Vein endothelial cell (primary cell): ENCODE measurements at places on chromosomes 1 and 21. TPM values are rescaled to one million over a fixed set of nuclear protein-coding genes. Genes with fewer than 3 reads are reported as not detected.

TNFAIP8L2 gene
- not detected in 2 replicates for total RNA-seq

ARTN gene
- not detected in 2 replicates for total RNA-seq

FTCD gene
- not detected in 2 replicates for total RNA-seq

SLC16A4 gene
- total RNA-seq, result 1.4 and 1.6 TPM in 2 replicates

TCHHL1 gene
- not detected in 2 replicates for total RNA-seq

B3GALT2 gene
- 0.33 and 0.67 TPM in 2 replicates for total RNA-seq

TMEM81 gene
- 0.67 and 1.3 TPM in 2 replicates for total RNA-seq
